ENCODE measurements at places on chromosomes 3 and 15.

DNA sequence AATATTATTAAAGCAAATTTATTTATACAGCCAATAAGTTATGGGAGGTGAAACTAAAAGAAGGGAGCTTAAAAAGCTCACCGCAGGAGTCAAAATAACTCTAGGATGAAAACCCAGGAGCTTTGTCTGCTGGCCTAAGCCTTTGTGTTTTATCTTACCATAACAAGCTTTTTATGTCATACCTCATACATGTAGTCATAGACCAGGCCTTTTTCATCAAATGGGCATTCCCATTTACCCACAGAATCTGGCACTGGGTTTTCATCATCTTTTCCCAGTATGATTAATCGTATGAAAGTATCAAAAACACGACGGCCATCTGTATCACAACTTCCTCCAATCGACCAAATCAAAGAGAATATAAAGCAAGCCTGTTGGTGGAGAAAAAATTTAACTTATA, 122.8 kb downstream of the DNAH12 start:
- no peak overlapping the region for H3K4me3 ChIP-seq
- DNase-seq: no peak
- no peaks in the 10 kb centered on the region for H3K27me3 ChIP-seq
- H3K27ac ChIP-seq: no peak overlapping the region

GRCh38 chr3:49674497-49674983, 389 bp downstream of the APEH start:
- H3K27ac ChIP-seq: peak overlapping the region; percentile 36
- peak; percentile 21 for DNase-seq
- no peaks in the 10 kb centered on the region for H3K27me3 ChIP-seq
- peak overlapping the region; percentile 94 for H3K4me3 ChIP-seq
- H3K36me3 ChIP-seq: peaks cover 14% of the 10 kb centered on the region

DNA sequence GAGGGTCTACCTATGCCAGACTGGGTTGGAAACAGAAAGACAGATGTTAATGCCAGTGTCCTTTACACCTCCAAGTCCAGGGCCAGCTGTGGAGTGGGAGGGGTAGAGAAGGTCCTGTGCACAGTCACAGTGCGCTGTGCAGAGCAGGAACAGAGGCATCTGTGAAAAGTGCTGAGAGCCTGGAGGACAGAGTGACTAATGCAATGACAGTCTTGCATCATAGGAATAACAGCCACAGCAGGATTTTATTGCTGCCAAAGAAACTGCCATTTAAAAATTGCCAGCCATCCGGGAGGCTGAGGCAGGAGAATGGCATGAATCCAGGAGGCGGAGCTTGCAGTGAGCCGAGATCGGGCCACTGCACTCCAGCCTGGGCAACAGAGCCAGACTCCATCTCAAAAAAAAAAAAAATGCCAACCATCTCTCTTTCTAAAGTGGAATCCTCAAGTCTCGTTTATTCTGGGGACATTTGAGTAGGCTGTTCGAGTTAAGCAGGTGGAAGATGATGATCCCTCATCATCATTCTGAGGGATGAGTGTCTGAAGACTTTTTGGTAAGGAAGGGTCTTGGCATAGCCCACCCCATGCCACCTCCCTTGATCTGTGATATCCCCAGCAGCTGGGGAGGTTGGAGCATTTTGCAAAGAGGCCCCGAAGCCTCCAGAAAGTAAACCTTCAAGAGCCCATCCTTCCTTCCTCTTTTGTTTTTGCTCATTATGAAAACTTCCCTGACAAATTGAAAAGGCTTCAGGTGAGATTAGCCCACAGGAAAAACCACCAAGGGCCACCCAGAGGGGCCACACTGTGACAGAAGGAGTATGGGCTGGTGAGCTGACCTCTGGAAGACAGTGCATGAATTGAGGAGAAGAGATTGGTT, 7.7 kb downstream of the CCR2 start:
- H3K27ac ChIP-seq: no peak overlapping the region
- no peaks in the 10 kb centered on the region for H3K36me3 ChIP-seq
- H3K4me3 ChIP-seq: no peak overlapping the region
- H3K4me1 ChIP-seq: peaks cover 21% of the 10 kb centered on the region
- DNase-seq: no peak
- peaks cover 18% of the 10 kb centered on the region for H3K27me3 ChIP-seq

DNA sequence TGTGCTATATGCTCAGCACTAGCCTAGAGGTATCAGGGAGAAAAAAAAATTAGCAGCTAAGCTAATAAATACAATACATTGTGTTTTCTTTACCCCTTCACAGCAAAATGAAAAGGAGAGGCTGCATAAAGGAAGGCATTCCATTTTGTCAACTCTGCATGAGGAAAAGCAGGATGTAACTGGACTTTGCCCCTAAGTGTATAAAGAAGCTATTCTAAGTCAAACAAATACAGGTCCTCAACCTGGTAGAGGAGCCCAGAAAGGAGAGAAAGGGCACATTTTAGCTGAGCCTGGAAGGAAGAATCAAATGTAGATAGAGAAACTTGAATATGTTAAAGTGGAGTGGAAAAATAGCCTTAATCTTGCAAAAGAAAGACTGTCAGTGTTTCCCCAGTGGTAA, 89.0 kb upstream of the SPRED1 start:
- H3K27me3 ChIP-seq: peaks cover 10% of the 10 kb centered on the region
- H3K36me3 ChIP-seq: no peaks in the 10 kb centered on the region
- no peak overlapping the region for H3K4me3 ChIP-seq
- H3K4me1 ChIP-seq: no peaks in the 10 kb centered on the region
- DNase-seq: no peak

GRCh38 chr3:176755977-176756376, 441.3 kb downstream of the TBL1XR1 start:
- peaks cover 4% of the 10 kb centered on the region for H3K27me3 ChIP-seq
- no peaks in the 10 kb centered on the region for H3K4me1 ChIP-seq
- H3K36me3 ChIP-seq: no peaks in the 10 kb centered on the region
- no peak for DNase-seq

GRCh38 chr3:8482960-8483665, 18.5 kb upstream of the LMCD1 start:
- H3K36me3 ChIP-seq: no peaks in the 10 kb centered on the region
- H3K4me3 ChIP-seq: no peak overlapping the region
- DNase-seq: no peak
- H3K27me3 ChIP-seq: no peaks in the 10 kb centered on the region
- H3K27ac ChIP-seq: no peak overlapping the region

GRCh38 chr3:174356596-174356995, 502.5 kb upstream of the NAALADL2 start:
- H3K4me3 ChIP-seq: no peak overlapping the region
- no peaks in the 10 kb centered on the region for H3K27me3 ChIP-seq
- no peak for DNase-seq
- H3K4me1 ChIP-seq: no peaks in the 10 kb centered on the region

- peaks cover 7% of the 10 kb centered on the region for H3K27me3 ChIP-seq
- H3K36me3 ChIP-seq: no peaks in the 10 kb centered on the region
- no peak for DNase-seq
- H3K4me3 ChIP-seq: no peak overlapping the region
- H3K4me1 ChIP-seq: peaks cover 5% of the 10 kb centered on the region
Observed at GRCh38 chr15:83435202-83435601, 11.9 kb upstream of the SH3GL3 start.

- H3K4me3 ChIP-seq: peak overlapping the region; percentile 71
- H3K4me1 ChIP-seq: peaks cover 35% of the 10 kb centered on the region
- no peaks in the 10 kb centered on the region for H3K36me3 ChIP-seq
- H3K27ac ChIP-seq: peak overlapping the region; percentile 71
- no peaks in the 10 kb centered on the region for H3K27me3 ChIP-seq
- no peak for DNase-seq
Observed at GRCh38 chr15:77071305-77072223, 655 bp upstream of the TSPAN3 start.

DNA sequence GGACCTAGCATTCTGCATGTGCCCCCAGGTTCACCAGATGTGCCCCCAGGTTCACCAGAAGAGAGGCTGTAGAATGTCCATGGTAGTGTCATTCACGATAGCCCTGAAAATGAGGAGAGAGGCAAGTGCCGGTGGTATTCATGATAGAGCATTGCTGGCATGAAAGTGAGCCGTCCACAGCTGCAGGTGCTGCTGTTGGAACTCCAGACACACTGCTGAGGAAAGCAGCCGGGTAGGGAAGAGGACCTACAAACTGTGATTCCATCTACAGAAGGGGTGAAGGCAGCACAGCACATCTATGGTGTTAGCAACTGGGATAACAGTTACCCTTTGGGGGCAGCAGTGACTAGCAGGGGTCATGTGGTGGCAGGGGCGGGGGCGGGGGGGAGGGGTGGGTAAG, 125.0 kb upstream of the PLXNA1 start:
- H3K4me3 ChIP-seq: no peak overlapping the region
- peaks cover 19% of the 10 kb centered on the region for H3K36me3 ChIP-seq
- H3K27me3 ChIP-seq: no peaks in the 10 kb centered on the region
- no peaks in the 10 kb centered on the region for H3K4me1 ChIP-seq

DNA sequence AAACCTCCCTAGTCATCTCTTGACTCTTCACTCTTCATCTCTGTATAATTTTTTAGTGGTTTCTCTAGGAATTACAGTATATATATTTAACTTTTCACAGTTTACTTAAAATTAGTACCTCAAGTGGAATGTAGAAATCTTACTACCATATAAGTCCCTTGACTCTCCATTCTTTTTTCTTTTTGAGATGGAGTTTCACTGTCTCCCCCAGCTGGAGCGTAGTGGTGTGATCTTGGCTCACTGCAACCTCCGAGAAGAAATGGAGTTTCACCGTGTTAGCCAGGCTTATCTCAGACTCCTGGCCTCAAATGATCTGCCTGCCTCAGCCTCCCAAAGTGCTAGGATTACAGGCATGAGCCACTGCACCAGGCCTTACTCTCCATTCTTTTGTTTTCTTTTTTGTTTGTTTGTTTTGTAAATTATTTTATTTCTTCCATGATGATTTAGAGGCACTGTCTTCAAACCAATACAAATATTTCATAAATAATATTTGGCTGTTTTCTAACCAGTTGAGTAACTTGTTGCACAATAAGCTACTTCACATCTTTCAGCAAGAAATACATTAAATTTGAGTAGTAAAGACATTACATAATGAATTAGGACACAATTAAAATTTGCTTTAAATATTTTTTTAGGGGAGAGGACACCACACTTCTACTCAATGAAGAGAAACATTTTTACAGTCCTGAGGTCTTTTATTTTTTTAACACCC, 144.8 kb downstream of the RBPMS2 start:
- H3K27ac ChIP-seq: peak overlapping the region; percentile 24
- H3K4me3 ChIP-seq: no peak overlapping the region

- no peak overlapping the region for H3K27ac ChIP-seq
- no peak overlapping the region for H3K4me3 ChIP-seq
- H3K36me3 ChIP-seq: no peaks in the 10 kb centered on the region
- peaks cover 16% of the 10 kb centered on the region for H3K4me1 ChIP-seq
Observed at GRCh38 chr3:98005438-98005837, 29.7 kb downstream of the GABRR3 start.

GRCh38 chr3:135199137-135199536, 404.1 kb downstream of the EPHB1 start:
- H3K27ac ChIP-seq: no peak overlapping the region
- no peak overlapping the region for H3K4me3 ChIP-seq
- no peaks in the 10 kb centered on the region for H3K27me3 ChIP-seq
- H3K4me1 ChIP-seq: no peaks in the 10 kb centered on the region
- H3K36me3 ChIP-seq: no peaks in the 10 kb centered on the region

GRCh38 chr15:61449186-61449702, 220.1 kb upstream of the RORA start:
- no peak overlapping the region for H3K27ac ChIP-seq
- H3K36me3 ChIP-seq: no peaks in the 10 kb centered on the region
- no peak overlapping the region for H3K4me3 ChIP-seq
- DNase-seq: no peak

- no peak for DNase-seq
- H3K36me3 ChIP-seq: no peaks in the 10 kb centered on the region
- peaks cover 6% of the 10 kb centered on the region for H3K27me3 ChIP-seq
- H3K4me1 ChIP-seq: no peaks in the 10 kb centered on the region
- no peak overlapping the region for H3K4me3 ChIP-seq
Observed at GRCh38 chr3:25542492-25543039, 114.5 kb downstream of the RARB start.

- H3K4me3 ChIP-seq: no peak overlapping the region
- no peak overlapping the region for H3K27ac ChIP-seq
- H3K4me1 ChIP-seq: peaks cover 2% of the 10 kb centered on the region
- no peak for DNase-seq
- H3K27me3 ChIP-seq: peaks cover 18% of the 10 kb centered on the region
Observed at GRCh38 chr3:123004201-123004918, 23.2 kb downstream of the SEMA5B start.

- no peak overlapping the region for H3K4me3 ChIP-seq
- no peak overlapping the region for H3K27ac ChIP-seq
- H3K36me3 ChIP-seq: no peaks in the 10 kb centered on the region
- H3K27me3 ChIP-seq: no peaks in the 10 kb centered on the region
Observed at GRCh38 chr3:35969406-35969805, 330.1 kb downstream of the ARPP21 start.

DNA sequence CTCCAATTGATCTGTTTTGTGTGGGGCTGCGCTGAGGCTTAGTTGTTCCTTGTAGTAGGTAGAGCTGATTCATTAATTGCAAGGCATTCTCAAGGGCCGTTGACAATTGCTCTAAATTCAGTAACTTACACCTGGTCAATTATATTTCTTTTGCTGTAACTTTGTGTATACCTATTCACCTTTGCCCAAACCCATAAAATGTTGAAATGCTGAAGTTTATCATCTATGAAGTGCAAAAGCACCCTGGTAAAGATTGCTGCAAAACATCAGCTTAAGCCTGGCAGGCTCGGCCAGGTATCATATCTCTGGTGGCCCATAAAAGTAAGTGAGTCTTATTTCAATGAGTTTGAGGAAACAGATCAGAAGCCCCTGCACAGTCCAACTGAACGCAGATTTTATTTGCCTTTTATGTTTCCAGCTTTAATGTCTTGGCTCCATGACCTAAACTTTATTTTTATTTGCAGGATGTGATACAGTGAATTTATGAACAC, 203.6 kb upstream of the SLCO3A1 start:
- H3K4me1 ChIP-seq: no peaks in the 10 kb centered on the region
- no peak overlapping the region for H3K27ac ChIP-seq
- peaks cover 2% of the 10 kb centered on the region for H3K27me3 ChIP-seq
- H3K36me3 ChIP-seq: no peaks in the 10 kb centered on the region

- DNase-seq: no peak
- no peaks in the 10 kb centered on the region for H3K4me1 ChIP-seq
- no peak overlapping the region for H3K27ac ChIP-seq
- H3K4me3 ChIP-seq: no peak overlapping the region
- no peaks in the 10 kb centered on the region for H3K36me3 ChIP-seq
Observed at GRCh38 chr15:35925275-35926006, 379.5 kb upstream of the DPH6 start.

DNA sequence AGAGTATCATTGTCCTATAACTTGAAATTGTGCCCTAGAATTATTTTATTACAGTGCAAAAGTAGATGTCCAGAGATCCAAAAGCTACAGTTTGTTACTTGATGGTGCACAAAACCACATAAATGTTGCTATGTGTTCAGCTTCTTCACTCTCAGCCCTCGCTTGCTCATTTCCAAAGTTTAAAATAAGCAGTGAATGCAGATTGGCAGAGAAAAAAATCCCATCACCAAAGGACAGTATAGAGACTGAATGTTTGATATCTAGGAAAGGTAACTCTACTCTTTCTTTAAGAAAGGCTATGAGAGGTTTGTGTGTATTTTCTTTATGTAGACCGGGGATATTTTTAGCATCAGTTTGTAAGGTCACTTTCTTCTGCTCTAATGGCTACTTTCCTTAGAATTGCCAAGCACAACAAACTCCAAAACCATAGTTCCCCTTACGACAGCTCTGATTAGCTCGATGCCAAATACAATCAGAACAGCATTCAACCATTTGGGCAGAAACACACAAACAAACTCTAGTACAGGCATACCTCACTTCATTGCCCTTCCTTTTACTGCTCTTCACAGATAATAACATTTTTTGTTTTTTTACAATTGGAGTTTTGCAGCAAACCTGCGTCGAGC, 164.1 kb upstream of the CCDC54 start:
- H3K27ac ChIP-seq: no peak overlapping the region
- no peak overlapping the region for H3K4me3 ChIP-seq
- H3K27me3 ChIP-seq: peaks cover 3% of the 10 kb centered on the region
- no peaks in the 10 kb centered on the region for H3K36me3 ChIP-seq
- peaks cover 3% of the 10 kb centered on the region for H3K4me1 ChIP-seq
